ENCODE measurements at places on chromosomes 4 and X.
A peak's percentile ranks its signal among the peaks of the same experiment; 100 is the strongest.

DNA sequence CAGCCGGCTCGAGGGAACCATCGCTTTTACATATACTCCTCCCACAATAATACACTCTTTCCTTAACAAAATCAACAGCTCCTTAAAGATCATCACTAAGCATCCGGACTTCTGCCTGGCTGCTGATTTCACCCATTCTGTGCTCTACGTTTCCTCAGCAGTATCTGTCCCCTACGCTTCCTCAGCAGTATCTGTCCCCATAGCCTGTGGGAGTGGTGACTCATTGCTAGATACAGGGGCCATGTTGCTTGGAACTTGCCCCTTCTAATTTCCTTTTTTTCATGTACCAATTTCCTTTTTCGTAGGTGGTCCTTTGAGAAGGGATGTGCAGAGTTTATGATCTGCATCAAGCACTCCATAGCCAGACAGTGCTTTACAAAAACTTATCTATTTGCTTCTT is 18.6 kb downstream of the MAP3K15 start:
- no peak for DNase-seq

- DNase-seq: no peak
Observed at GRCh38 chr4:93617606-93618005, 210.9 kb upstream of the ATOH1 start.

GRCh38 chr4:14809203-14809602 is 193.1 kb upstream of the CPEB2 start:
- no peak for DNase-seq

GRCh38 chr4:5592272-5592671 is 116.1 kb downstream of the EVC2 start:
- DNase-seq: no peak

GRCh38 chrX:74232859-74233258 is 71.1 kb upstream of the ZCCHC13 start:
- DNase-seq: no peak

- no peak for DNase-seq
Observed at GRCh38 chrX:124232523-124233201, 99.8 kb upstream of the TEX13D start.

DNA sequence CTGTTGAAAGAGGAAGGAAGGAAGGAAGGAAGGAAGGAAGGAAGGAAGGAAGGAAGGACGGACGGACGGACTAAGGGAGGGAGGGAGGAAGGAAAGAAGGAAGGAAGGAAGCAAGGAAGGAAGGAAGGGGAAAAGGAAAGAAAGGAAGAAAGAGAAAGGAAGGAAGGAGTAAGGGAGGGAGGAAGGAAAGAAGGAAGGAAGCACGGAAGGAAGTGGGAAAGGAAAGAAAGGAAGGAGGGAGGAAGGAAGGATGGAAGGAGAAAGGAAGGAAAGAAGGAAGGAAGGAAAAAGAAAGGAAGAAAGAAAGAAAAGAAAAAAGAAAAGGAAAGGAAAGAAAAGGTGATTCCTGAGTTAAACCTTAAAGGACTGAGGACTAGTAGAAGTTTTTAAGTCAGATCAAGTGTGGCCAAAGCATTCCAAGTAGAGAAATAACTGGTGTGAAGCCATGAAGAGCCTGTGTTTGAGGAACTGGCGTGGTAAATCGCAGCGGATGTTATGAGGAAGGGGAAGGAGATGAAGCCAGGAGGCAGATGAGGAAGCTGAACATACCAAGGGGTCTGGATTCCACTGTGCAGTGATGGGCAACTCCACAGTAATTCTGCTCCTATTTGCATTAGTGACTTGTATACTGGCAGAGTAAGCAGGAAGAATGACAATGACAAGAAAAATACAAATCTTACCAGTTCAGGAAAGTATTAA is 163.5 kb downstream of the MGST2 start:
- no peak for DNase-seq

DNA sequence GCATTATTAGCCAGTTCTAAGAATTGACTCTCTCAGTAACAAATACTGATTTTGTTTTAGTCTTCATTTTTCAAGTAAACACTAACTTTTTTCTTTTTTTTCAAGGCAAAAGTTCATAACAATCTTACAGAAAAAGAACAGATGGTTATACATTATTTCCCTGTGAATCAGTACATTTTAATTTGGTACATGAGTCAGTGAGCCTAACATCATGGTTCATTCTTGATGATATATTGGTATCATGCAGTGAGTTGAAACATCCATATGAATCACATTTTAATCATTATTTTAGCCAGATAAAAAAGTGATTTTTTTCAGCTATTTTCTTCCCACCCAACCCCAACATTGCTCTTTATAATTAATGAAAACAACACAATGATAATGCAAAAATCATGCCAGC is 184.3 kb upstream of the TACR3 start:
- DNase-seq: no peak

DNA sequence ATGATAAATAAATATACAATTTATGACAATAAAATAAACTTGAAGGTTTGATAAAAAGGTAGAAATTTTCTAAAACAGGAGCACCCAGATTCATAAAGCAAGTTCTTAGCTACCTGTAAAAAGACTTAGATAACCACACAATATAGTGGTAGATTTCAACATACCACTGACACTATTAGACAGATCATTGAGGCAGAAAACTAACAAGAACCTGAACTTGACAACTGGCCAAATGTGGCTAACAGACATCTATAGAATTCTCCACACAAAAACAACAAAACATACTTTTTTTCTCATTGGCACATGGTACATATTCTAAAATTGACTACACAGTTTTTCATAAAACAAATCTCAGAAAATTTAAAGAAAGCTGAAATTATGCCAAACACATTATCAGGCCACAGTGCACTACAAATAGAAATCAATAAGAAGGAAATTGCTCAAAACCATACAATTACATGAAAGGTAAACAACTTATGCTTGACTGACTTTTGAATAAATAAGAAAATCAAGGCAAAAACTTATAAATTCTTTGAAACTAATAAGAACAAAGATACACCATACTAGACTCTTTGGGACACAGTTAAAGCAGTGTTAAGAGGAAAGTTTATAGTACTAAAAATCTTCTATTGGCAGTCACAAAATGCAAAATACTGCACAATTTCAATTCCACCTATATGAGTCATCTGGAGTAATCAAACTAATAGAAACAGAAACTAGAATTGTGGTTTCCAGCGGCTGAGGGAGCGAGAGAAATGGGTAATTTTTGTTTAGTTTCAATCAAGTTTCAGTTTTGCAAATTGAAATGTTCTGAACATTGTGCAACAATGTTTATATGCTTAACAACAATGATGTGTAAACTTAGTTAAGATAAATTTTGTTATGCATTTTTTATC is 925.6 kb downstream of the SH3BGRL start:
- DNase-seq: no peak

DNA sequence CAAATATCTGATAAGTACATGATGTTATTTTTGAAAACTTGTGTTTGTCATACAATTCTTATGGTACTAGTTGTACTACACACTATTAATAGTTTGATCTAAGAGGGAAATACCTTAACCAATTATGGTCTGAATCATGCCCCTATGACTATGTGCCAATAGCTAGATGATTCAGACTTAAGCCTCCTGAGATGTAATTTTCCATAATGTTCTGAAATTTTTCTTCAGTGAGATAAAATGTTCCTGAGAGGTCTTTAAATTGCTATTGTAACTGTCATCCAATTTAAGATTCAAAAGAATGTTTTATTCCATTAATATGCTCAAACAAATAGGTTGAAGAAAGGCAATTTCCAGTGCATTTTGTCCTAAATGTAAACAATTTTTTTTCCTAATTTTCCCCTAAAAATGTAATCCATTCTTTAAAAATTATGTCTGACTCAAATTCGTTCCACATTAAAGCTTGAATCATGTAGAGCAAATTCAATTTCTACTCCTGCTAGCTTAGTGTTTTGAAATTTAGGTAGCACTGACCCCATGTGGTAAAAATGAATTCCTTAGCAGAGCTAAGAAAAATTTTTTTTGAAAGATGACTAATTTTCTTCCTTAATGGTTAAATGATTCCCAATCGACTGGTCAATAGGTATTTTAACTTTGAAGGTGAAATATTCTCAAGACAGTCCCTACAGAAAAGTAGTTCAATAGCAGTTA is 49.1 kb downstream of the APOOL start:
- no peak for DNase-seq

DNA sequence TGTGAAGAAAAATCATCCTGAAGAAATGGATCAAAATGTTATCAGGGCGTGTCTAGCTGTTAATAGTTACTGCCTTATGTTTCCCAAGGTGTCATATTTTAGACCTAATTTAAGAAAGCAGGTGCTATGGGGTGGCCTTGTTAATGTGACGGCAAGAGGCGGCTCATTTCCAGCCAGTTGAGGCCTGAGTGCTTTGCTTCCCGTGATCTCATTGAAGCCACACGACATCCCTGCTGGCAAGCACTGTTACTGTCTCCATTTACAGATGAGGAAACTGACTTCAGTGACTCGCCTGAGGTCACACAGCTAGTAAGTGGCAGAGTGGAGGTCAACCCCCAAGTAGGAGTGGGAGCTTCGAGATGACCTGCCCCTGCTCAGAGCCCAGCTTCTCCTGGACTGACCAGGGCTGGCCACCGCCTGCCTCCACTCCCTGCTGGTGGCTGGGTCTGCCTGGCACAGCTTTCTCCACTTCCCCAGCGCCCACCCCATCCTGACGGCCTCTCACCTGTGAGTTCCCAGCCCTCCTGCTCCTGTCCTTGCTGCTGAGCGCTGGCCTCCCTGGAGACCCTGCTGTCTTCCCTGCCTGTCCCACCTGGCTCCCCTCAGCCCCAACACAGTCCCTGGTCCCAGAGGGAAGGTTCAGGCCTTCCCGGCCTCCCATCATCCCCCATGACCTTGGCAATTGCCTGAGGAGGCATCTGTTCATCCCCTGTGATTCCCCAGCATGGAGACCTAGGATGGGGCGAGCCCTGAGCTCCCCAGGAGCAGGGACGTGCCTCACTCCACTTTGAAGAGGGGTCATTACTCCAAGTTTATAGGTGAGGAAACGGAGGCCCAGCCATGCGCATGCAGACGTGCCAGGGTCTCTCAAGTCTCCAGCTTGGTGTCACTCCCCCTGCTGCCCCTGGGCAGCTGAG is 47.7 kb upstream of the SORCS2 start:
- DNase-seq: no peak

- DNase-seq: no peak
Observed at GRCh38 chr4:84470204-84470785, 28.8 kb downstream of the NKX6-1 start.

DNA sequence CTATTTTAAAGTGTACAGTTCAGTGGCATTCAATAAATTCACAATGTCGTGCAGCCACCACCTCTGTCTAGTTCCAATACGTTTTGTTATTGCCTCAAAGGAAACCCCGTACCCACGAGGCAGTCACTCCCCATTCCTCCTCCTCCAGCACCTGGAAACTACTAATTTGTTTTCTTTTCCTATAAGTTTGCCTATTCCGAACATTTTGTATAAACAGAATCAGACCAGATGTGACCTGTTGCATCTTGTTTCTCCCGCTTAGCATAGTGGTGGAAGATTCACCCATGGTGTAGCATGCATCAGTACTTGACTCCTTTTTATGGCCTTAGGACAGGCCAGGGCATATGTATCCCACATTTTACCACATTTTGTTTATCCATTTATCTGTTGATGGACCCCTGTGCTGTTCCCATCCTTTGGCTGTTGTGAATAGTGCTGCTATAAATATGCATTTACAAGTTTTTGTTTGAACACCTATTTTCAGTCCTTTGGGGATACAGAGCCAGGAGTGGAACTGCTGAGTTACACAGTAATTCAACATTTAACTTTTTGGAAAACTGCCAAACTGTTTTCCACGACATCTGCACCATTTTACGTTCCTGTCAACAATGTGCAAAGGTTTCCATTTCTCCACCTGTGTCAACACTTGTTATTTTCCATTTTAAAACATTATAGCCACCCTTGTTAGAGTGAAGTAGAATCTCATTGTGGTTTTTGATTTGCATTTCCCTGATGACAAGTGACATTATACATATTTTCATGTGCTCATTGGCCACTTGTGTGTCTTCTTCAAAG is 57.8 kb upstream of the STX18 start:
- DNase-seq: peak; percentile 85

DNA sequence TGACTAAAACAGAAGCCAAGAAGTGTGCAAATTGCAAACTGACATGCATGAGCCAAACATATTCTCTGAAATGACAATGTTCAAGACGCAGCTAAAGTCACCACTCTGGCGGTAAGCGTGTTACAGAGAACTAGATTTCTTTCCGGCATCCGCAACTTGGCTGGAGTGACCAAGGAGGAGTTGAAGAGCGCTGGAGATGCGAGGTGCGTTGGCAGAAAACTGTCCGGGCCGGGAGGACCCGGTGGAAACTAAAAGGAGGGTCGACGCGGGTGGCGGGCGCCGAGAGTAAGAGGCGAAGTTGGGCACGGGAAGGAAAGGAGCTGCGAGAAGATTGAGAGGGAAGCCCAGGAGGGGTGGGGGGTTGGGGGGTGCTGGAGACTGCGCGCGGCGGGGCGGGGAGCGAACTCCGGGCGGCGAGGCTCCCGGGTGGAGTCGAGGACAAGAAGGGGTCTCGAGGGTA is 807 bp downstream of the SEL1L3 start:
- DNase-seq: no peak

DNA sequence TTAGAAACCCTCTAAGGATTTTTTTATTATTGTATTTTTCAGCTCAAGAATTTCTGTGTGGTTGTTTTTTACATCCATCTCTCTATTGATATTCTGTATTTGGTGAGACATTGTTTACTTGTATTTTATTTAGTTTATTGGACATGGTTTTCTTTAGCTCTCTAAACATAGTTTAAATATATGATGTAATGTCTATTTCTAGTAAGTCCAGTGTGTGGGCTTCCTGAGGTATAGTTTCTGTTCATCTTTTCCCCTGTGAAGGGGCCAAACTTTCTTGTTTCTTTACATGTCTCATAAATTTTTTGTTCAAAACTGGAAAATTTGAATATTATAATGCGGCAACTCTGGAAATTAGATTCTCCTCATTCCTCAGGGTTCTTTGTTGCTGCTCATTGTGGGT is 28.2 kb upstream of the ATRX start:
- DNase-seq: no peak

DNA sequence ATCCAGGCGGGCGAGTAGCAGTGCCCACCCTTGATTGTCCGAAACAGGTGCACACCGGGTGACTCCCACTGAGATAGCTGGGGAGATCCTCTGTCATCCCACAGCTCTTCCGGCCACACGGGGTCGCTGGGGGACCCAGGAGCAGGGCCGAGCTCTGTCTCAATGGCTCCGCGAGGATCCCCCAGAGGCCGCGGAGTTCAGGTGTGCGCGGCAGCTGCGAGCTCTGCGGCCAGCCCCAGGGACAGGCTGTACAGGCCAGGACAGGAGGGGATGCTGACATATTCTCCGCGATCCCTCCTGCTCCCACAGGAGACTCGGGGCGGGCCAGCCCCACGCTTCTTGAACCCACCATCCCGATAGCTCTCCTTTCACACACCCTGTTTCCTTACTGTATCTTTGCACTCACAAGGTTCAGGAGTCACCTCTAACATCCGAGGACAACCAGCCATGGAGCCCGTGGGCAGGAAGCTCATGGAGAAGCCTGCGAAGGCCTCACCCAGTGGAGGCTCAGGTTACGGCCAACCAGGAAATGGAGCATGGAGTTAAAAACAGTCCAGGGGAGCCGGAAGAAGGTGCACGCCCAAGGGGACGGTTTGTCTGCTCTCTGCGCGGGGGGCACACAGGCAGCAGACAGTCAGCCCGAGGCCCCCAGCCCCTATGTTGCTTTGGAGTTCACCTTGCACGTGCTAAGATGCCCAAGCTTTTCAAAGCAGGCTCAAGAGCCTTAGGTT is 77.9 kb upstream of the AMELX start:
- no peak for DNase-seq

- no peak for DNase-seq
Observed at GRCh38 chrX:94635003-94635402, 961.0 kb downstream of the FAM133A start.

GRCh38 chr4:1216076-1216614 is 32.8 kb downstream of the CTBP1 start:
- no peak for DNase-seq

GRCh38 chrX:48917139-48918001 is 1.5 kb downstream of the PIM2 start:
- peak; percentile 91 for DNase-seq
